ENCODE measurements at places on chromosomes 2 and 18. TPM values are rescaled to one million over a fixed set of nuclear protein-coding genes. Genes with fewer than 3 reads are reported as not detected.

DNA sequence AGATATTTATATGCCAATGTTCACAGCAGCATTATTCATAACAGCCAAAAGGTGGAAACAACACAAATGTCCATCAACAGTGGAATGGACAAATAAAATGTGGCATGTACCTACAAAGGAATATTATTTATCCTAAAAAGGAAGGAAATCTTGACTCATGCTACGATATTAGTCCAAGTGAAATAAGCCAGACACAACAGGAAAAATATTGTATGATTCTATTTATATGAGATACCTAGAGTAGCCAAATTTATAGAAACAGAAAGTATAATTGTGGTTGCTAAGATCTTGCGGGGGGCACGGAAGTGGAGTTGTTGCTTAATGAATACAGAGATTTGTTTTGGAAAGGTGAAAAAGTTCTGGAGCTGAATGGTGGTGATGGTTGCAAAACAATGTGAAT, 33.0 kb upstream of the CCDC150 start:
- no peak for DNase-seq

GRCh38 chr2:207478572-207478971, 51.2 kb upstream of the CREB1 start:
- no peak for DNase-seq

DNA sequence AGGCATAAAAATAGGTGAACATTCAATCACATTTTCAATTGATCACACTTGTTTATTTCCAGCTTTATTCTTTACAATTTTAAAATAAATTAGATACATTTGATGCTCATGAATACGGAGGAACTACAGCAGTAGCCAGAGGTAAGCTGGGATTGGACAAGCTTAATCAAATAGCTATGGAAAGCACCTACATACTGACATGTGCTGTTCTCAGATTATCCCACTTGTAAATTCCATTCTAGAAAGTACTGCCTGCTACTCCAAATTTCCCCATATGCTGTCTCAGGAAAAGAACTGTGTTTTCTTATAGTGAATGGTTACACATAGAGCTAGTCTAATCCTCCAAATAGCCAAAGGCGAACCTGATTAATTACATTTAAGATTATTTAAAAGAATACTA, 24.2 kb downstream of the PELI1 start:
- DNase-seq: no peak

SLC8A1 gene
- 33.5 TPM for total RNA-seq

DNA sequence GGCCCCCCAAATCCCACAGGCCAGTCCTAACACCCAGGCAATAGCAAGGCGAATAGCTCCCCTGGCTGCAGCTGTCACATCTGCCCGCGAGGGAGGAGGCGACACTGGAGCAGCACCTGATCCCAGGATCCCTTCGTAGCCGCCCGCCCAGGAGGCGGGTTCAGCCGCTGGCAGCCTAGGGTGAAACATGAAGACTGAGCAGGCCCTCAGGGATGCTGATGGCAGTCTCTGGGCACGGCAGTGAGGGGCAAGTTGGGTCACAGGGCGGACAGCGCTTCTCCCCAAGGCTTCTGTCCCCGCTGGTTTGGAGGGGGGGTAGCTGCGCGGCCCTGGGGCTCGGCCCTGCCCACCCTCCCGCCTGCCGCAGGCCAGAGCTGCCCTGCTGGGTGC, 1.9 kb downstream of the DNMT3A start:
- DNase-seq: no peak

GRCh38 chr2:45153121-45153520, 143.9 kb upstream of the SIX2 start:
- DNase-seq: no peak

DNA sequence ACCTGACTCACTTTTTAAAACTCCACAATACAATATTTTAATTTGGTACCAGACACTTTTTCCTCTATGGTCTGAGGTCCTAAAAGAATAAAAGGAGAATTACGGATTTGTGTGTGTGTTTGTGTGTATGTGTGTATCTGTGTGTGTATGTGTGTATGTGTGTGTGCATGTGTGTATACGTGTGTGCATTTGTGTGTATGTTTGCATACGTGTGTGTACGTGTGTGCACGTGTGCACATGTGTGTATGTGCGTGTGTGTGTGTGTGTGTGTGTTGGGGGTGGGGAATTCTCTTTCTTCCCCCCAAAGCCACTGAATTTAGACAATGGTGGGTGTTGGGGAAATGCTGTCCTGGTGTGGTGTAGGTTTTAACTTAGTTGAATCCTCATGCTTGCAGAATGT, 807.7 kb upstream of the SALL3 start:
- DNase-seq: no peak

KHK gene
- total RNA-seq: 0.95 TPM

DNA sequence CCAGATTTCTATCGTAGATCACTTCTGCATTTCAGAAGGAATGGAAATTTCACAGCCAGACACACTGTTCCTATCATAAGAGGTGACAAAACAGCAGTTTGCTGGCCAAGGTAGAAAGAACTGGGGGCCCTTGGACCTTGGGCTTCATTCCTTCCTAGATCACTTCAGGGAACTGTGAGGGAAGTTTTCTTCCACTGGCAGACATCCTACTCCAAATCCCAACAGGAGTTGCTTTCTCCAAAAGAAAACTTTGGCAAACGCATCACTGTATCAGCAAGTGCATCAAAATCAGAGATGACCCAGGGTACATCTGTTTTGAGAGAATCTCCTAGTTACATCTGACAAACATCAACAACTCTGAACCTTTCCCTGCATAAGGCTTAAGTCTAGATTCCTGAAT, 348.4 kb upstream of the KLHL29 start:
- DNase-seq: no peak

GRCh38 chr2:9269695-9270360, 63.2 kb downstream of the ASAP2 start:
- no peak for DNase-seq

BBS5 gene
- 3.9 TPM for total RNA-seq

DNA sequence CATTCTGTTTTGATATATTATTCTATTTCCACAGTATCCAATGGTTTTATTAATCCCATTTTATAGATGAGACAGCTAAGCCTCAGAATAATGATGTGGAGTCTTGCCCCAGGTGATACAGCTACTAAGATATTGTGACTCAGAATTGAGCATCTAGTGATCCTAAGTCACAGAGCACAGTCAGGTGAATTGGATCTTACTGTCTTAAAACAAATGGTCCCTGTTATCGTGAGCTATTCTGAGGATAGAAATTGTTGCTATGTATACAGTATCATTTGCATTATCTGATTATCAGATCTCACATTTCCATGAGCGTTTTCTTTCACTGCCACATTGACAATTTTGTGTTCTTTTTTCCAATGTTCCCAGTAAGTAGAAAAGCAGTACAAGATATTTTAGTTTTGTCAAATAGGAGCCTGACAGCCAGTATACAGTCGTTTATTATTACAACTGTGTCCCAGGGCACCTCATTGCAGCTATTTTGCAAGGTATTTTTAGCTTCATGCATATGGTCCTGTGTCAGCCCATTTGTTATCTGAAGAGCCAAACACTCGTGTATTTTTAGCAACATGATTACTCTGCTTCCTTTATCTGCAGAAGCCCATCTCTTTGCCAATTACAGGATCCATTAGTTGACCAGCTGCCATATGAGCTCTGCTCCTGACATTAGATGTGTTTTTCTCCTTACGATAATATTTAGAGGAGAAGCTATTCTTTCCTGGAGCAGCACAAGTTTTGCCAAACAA, 25.1 kb upstream of the SGPP2 start:
- DNase-seq: no peak

TANC1 gene
- 45.0 TPM for total RNA-seq

GRCh38 chr2:204072443-204073324, 136.1 kb downstream of the ICOS start:
- DNase-seq: no peak

STAT4 gene
- 1.6 TPM for total RNA-seq

UGT1A8 gene
- total RNA-seq: not detected

DNA sequence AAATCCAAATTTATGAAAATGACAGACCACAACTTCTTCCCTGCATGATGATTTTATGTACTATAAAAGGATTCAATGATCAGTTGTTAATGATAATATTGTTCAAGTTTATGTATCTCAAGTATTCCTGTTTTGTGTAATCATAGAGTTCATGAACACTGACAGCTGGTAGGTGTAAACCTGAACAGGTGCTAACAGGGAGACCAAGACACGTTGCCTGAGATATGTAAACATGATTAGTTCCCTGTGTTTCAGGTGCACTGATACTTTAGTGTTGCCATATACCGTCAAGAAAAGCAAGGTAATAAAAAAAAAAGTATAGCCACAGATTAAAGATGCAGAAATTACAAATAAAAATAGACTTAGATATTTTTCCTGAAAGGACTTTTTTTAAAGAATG, 131.8 kb downstream of the BAZ2B start:
- DNase-seq: no peak

PUS10 gene
- 9.4 TPM for total RNA-seq

DNA sequence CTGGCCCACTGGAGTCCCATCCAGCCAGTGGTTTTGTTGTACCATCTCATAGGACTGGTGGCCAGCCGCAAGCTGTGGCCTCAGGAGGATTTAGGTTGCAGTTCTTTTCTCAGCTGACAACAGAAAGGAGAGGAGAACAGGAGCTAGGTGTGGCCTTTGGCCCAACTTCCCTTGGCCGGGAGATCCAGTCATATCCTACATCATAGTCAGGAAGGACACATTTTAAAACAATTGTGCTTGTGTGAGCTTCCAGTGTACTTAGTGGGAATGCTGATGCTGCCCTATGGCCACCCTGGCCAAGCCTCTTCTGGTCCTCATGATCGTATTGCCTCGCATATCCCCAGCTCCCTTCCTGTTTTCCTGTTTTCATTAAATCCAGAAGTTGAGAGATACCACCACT, 98.1 kb downstream of the WDSUB1 start:
- no peak for DNase-seq
